NCI-H446 treated with DMSO at 0.1 percent for 48 hours (cell line): ENCODE measurements at places on chromosomes 12 and 14.
A peak's percentile ranks its signal among the peaks of the same experiment; 100 is the strongest.

DNA sequence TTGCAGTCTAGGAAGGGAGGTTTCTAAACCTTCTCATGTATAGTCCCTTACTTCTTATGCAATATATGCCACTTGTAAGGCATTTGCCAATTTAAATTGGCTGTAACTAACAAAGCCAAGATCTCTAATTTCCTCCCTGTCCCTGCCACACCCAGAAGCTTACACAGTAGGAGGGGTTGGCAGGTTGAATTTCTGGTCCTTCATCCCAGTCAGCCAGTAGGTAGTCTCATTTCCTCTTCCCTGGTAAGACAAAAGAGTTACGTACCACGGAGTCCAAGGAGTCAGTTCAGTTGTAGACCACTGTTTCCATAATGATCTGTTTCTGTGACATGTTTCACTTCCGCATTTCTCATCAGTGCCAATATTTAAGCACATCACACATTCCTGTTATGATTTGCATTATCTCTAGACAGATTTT lies 47.0 kb upstream of the PLBD1 start:
- DNase-seq: no peak

DNA sequence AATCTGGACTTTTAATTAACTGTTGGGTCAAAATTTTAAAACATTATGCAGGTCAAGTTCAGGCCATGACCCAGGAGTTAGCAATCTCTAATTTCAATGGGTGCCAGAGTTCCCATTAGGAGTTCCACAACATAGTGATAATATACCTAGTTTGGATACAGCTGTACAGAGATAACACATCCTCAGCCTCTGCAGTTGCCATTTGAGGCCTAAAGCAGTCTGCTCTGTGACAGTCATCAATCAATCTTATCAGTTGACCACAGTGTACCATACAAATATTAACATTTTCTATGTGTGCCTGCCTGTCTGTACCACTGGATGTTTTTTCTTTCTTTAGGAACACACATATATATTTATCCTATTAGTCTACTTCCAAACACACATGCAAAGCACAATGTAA lies 54.0 kb upstream of the BBS10 start:
- DNase-seq: no peak

GRCh38 chr14:57822081-57822480 lies 43.8 kb downstream of the SLC35F4 start:
- no peak for DNase-seq

GRCh38 chr14:20624495-20625070 lies 16.9 kb downstream of the OR6S1 start:
- no peak for DNase-seq

DNA sequence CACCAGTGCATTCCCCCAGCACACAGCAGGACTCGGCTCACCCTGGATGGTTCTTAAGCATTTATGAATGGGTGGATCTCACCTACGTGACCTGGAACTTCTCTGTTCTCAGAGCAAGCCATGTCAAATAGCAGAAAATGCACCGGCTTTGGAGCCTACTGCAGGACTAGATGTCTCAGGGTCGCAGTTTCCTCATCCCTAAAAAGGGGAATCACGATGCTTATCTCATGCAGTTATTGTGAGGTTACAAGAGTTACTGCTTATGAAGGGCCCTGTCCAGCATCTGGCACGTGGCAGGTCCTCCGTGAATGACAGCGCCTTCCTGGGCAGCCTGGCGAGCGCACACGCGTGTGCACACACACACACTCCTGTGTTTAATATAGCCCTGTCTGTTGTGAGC lies 128.5 kb downstream of the ETV6 start:
- DNase-seq: no peak

- DNase-seq: no peak
Measured at GRCh38 chr12:6310771-6311610, 509 bp downstream of the PLEKHG6 start.

DNA sequence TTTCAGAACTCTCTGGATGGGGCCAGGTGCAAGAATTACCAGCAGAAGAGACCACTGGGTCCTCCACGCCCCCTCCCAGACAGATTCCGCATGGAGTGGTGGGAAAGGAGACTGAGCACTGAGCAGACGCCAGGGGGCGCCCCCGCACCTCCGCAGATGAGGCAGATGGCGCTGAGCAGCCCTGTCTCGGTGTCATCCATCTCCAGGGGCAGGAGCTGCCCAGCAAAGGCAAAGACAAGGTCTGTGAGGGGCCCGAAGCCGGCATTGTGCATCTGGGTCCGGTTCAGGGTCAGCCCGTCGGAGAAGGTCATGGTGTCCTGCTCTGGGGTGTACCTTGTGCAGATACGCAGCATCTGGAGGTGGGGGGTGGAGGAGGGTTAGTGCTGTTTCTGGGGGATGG lies 6.3 kb upstream of the ITGB7 start:
- DNase-seq: peak; percentile 14
